ENCODE measurements at places on chromosomes 5 and 9.
A peak's percentile ranks its signal among the peaks of the same experiment; 100 is the strongest.

GRCh38 chr5:148965511-148966265, 97.2 kb downstream of the SH3TC2 start:
- DNase-seq, result no peak

- DNase-seq, result no peak
These were observed 23.8 kb upstream of the ZNF131 start for GRCh38 chr5:43096916-43097315.

DNA sequence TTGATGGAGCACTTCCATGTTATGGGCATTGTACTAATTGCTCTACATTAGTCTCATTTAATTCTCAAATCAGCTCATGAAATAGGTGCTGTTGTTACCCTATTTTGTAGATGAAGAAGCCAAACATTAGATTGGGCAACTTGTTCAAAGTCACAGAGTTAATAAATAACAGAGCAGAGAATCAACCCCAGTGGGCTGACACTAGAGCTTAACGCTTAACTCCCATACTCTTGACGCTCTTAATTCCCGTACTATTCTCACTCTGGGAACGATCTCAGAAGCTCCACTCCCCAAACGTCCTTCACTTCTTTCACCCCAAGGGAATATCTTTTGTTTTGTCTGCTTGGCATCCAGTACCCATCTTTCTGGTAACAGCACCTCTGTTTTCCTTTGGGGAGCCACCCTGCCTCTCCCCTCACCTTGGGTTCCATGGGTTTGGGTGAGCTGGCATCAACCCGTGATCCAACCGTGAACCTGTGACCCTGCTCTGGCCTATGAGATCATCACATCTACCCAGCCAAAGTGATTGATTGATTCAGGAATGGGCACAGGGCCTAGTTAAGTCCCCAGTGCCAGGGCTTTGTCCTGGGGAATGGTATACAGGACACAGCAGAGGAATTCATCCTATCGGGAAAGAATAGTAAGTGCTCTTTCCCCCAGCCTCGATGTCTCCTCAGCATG, 169.2 kb downstream of the NR3C1 start:
- no peak for DNase-seq

GRCh38 chr5:15957124-15957523, 222.5 kb downstream of the MARCHF11 start:
- DNase-seq, result no peak

DNA sequence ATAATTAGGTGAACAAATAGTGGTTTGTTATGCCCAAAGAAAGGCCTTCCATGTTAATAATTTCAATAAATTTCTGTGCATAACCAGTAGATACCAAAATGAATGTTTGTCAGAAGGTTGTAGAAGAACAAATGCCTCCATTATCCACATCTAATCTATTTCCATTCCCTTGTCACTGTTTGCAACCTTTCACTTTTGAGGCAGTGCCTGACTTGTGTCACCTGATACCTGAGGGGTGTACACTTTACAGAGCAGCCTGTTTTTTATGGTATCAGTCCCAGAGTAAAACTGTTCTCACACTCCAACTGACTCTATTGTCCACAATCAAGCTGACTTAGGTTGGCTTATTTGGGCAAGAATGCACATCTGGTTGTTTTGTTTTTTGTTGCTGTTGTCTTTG, 40.1 kb downstream of the FREM1 start:
- no peak for DNase-seq

GRCh38 chr9:96420468-96421219, 2.5 kb upstream of the ZNF367 start:
- DNase-seq, result peak; percentile 78

- no peak for DNase-seq
These were observed 2.1 kb downstream of the ANP32B start for GRCh38 chr9:97985058-97985861.

DNA sequence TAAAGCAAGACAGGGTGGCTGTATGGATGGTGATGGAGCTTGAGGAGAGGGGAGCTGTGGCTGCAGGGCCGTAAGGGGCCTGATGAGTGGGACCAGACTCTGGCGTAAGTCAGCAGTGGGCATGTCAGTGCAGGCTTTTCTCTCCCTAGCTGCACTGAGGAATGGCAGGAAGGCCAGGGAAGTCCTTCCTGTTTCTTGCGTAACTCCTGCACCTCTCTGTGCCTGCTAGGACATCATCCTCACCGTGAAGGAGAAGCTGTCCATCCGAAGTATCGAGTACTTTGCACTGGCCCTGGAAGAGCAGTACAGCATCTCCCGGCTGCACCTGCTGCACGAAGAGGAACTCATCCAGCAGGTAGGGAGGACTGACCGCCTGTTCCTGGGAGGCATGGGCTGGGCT, 24.1 kb upstream of the TRMT10B start:
- no peak for DNase-seq

DNA sequence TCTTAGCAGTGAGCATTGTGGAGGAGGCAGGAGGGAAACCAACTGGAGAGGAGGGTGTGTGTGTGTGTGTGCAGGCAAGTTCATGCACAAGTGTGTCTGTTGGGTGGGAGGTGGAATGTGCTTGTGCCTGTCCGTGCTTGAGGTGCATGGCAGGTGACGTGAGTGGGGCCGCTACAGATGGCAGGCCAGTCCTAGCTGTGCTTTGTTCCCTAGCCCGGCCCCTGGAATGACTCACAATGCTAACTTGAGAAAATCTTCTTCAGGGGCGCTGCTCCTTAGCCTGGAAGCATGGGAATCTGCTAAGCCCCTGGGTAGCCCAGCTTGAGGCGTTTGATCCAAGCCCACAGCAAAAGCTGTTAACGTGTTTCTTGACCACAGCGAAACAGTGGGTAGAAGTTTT, 25.0 kb upstream of the DMRT2 start:
- DNase-seq, result no peak

- DNase-seq, result no peak
These were observed 667 bp downstream of the FBXO10 start for GRCh38 chr9:37575511-37575914.

DNA sequence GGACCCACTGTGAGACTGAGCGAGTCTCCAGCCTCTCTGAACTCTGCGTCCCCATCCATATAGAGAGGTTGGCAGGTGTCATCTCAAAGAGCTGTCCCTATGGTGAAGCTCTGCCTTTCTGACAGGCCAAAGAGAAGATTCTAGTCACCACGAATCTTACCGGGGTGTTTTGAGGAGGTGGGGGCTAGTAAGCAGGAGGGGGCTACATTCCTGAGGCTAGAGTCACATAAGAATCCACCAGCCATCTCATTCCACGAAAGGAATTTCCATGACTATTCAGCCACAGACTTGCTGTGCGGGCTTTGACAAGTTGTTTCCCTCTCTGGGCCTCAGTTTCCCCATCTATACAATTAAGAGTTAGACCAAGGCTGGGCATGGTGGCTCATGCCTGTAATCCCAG, 16.3 kb downstream of the PDGFRB start:
- DNase-seq, result no peak

DNA sequence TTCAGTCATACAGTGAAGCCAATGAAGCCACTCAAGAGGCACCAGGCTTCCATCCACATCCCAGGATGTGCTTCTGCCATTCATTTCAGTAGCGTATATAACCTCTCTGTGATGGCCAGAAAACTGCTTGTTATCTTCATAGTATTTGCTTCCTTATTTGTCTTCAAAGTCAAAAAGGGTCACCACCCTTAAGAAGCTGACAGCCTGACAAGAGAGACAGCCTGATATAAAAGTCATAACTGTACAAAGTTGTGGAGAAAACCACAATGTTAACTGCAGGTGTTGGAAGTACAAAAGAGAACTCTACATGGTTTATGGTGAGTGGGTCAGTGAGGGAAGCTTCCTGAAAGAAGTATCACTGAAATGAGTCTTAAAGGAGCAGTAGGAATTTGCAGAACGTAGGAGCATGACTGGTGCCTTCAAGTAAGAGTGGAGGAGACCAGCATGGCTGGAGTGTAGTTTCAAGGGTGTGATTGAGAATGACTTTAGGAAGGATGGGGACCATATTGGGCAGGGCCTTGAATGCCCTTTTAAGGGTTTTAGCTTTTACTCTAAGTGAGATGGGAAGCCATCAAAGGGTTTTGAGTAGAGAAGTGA, 33.7 kb downstream of the NIM1K start:
- DNase-seq, result no peak

- DNase-seq, result no peak
These were observed 49.4 kb downstream of the AP3B1 start for GRCh38 chr5:78245136-78245535.

DNA sequence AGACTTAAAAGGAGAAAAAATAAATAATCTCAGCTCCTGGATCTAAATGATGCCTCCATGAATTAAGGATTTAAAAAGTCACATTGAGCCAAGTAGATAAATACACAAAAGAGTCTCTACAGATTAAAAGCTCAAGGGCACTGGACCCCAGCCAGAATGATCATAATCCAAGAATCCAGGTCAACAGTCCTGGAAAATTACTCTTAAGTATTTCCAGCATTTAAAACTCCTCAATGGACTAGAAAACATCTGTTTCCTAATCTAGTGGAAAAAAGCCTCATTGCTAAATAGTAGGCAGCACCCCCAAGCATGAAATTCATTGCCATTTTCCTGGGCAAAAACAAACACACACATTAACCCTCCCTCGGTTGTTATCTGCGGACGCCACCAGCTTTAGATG, 96.8 kb downstream of the FRMD3 start:
- DNase-seq, result peak; percentile 89

- DNase-seq, result no peak
These were observed 32.6 kb downstream of the FSTL4 start for GRCh38 chr5:133579766-133580165.

DNA sequence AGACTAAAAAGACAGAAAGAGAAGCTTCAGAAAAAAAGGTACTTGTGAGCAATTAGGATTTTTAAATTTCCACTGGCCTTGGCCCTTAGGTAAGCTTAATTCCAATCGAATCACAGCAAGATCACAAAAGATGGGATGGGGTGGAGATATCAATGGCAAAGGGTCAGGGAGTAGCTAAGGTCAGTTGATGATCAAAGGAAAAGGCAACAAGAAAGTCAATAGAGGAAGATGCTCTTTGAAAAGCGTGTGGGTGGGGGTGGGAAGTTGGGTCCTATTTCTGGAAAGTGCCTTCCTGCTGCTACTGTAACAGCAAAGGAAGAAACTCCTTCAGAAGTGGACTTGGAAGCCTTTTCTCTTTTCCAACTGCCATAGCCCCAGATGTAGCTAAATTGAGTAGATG, 7.3 kb downstream of the C1QTNF3 start:
- no peak for DNase-seq

- no peak for DNase-seq
These were observed 31.7 kb upstream of the NFIB start for GRCh38 chr9:14345354-14346230.

GRCh38 chr5:149256451-149256850, 15.2 kb upstream of the AFAP1L1 start:
- DNase-seq, result no peak

- no peak for DNase-seq
These were observed 66.9 kb downstream of the ZCCHC7 start for GRCh38 chr9:37187292-37187691.

DNA sequence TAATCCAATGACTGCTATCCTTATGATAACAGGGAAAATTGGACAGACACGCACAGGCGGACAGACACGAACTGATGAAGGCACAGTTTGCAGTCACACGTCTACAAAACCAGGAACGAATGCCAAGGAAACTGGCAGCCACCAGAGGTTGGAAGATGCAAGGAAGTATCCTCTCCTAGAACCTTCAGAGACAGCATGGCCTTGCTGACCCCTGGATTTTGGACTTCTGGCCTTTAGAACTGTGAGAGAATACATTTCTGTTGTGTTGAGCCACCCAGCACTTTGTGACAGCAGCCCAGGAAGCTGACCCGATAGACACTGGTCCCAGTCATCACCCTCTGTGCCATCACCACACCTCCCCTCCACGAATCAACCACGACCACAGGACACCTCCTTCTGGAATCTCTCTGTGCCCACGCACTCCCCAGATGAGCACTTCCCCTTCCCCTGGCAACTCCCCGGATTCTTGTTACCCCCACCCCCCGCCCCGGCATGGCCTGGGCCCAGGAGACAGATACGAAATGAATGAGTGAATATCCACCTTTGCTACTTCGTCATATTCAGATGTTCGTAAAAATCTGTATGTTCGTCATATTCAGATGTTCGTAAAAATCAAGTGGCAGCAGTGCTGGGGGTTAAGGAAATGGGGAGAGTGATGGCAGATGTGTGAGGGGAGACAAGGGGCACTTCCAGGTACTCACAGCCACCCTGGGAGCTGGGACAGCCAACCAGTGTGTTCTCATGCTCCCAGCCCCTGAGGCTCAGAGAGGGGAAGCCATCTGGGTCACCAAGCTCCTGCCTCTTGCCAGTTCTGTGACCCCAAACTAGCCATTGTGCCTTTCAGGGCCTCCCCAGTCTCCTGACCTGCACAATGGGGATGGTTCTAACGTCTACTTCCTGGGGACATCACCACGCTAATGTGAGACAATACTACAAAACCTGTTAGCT, 18.5 kb downstream of the GBGT1 start:
- no peak for DNase-seq

- DNase-seq, result peak; percentile 47
These were observed 481 bp downstream of the MRPL36 start for GRCh38 chr5:1799110-1799601.

DNA sequence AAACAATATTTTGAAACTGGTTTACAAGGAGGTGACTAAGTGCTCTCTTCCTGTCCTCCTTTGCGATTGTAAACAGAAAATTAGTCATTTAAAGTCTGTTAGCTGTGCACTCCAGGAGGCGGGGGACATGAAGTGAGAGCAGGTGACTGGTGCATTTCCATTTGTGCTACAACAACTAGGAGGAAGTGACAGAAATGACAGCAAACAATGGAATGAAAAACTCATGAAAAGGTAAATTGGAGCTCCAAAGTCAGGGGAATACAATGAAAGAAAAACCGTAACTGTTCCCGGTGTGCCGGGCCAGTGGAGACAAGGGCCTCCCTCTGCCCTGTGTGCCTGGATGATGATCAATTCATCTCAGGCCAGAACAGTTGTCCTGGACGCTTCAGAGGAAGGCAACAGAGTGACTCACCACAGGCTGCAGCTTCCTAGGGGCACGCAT, 439.9 kb downstream of the GADD45G start:
- DNase-seq, result peak; percentile 77

DNA sequence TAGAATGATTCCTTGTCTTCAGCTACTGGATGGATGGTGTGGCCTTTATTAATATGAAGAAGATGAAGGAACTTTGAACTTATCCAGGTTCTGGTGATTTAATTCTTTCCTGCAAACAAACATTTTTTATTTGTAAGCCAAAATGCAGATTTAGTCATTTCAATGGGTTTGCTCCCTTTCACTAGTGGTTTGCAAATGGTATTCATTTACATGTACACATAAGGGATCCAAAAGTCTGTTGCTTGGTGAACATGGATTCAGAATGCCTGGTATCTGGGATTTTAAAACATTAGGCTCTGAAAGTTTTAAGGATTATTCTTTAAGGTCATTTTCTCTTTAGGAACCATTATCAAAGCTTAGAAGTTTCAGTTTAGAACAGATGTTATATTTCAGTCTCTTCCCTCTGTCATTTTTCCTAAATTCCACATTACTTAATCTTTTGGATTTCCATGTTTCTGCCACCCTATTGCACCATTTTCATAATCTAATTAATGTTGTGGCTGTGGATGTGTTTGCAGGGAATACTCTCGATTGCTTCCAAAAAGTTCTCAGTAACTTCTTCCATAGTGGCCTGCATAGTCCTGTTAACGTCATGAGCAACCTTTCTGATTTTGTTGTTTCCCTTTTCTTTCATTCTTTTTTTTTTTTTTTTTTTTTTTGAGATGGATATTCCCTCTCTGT, 10.1 kb downstream of the TTC1 start:
- DNase-seq, result no peak

All from adrenal gland (tissue), 19 donors.